ENCODE measurements at places on chromosomes 1 and 21.

- no peak for DNase-seq
These were observed 3.6 kb downstream of the ETS2 start for GRCh38 chr21:38809198-38809878.

DNA sequence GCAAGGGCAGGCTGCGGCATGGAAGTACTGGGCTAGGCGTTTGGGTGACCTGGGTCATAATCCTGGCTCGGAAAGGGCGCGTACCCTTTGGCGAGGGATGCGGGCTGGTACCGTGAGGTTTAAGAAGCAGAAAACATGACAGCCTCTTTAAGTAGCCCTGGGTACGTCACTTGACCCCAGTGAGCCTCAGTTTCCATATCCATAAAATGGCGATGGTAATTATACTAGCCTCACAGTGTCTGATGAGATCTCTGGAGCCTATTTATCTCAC lies 700 bp downstream of the PIGV start:
- DNase-seq = no peak

- no peak for DNase-seq
These were observed 3.2 kb upstream of the BMP8B start for GRCh38 chr1:39791838-39792237.

GRCh38 chr1:57277681-57278080 lies 146.2 kb downstream of the DAB1 start:
- no peak for DNase-seq

DNA sequence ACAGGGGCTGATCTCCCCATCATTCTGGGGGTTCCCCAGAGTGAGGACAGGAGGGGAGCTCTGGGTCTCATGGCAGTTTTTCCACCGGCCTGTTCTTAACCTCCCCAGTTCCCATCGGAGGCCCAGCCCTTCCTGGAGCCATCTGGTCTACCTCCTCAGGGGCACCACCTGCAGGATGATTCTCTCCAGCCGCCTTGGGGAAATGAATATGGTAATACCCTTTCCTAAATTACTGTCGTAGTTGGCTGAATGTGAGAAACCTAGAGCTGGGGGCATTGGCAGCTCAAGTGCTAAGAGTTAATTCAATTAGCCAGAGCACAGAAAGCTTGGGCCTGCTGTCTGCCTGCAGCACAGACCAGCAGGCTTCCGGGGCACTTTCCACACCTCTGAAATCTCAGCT lies 64.9 kb downstream of the TAS1R2 start:
- DNase-seq = no peak

DNA sequence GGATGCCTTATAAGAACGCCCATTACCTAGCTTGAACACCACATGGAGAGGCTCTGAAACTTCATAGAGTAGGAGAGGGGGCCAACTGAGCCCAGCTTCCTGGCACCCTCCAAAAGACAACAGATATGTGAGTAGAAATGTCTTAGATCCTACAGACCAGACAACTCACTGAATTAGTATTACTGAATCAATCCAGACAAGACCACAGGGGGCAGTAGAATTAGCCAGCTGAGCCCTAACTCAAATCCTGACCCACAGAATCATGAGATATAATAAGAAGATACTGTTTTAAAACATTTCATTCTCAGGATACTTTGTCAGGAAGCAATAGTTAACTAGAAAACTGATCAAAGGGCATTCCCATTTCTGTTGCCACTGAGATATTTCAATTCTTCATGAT lies 45.8 kb upstream of the C1orf21 start:
- DNase-seq = no peak

DNA sequence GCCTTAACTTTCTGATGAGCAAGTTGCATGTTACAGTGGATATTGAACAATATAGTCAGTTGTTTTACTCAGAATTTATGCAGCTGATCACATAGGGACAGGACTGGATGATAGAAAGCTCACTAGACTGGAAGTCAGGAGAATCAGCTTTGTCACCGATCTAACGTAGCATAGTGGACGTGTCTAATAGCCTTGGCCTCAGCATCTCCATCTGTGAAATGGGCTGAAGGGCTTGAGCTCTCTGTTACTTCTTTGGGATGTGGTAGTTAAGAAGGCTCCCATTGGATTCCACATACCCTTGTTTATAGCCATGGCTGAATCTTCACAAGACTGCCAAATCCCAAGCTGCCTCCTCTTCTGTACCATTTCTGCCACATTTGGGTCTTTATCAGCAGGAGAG lies 190.6 kb downstream of the GRIK1 start:
- DNase-seq = no peak

DNA sequence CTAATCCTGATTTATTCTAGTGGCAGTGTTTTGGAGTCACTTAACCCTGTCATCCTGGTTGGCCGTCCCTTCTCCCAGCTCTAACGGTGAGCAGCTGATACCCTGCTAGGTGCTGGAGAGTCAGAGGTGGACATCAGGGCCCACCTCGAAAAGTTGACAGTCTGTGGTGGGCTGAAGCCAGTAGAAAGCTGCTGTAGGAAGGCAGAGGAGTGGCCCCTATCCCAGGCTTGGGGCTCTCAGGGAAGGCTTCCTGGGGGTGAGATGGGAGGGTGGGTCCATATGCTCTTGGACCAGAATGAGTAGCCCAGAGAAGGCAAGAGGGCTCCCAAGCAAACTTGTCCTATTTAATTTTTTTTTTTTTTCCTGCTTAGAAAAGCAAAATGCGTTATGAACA lies 475 bp upstream of the RPL5 start:
- DNase-seq = no peak

DNA sequence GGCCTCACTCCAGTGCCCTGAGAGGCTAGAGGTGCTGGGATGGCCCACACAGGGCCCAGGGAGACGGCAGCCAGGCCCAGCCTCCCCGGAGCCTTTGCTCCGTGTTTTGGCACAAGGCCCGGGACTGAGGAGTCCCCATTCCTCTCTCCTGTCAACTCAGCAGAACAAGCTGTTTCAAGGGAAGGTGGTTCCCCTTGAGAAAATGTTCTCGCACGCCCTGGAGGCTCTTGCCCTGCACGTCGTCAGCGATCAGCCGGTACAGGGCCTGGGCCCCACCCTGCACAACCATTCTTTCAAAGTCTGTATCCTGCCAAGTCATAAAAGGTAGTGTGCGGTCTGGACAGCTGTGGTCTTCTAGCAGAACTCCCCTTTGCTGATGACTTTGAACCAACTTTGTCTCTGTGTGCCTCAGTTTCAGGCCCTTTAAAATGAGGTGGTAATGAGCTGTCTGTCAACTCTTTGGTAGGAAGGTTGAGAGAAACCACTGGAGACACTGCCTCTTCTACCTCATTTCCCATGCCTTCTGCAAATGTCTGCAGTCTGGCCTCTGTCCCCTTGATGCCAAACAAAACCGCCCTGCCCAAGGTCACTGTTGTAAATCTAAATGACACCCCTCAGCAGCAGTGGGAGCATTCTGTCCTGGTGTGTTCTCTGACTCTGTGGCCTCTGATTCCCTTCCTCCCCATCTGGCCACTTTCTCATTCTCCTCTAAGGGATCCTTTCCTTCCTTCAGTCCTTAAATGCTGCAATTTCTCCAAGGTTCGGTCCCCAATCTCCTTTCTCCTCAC lies 138.6 kb upstream of the JUN start:
- peak; percentile 2 for DNase-seq

- no peak for DNase-seq
These were observed 29.3 kb downstream of the PRDX6 start for GRCh38 chr1:173506437-173506836.

- no peak for DNase-seq
These were observed 46.6 kb downstream of the CRB1 start for GRCh38 chr1:197314682-197315081.

DNA sequence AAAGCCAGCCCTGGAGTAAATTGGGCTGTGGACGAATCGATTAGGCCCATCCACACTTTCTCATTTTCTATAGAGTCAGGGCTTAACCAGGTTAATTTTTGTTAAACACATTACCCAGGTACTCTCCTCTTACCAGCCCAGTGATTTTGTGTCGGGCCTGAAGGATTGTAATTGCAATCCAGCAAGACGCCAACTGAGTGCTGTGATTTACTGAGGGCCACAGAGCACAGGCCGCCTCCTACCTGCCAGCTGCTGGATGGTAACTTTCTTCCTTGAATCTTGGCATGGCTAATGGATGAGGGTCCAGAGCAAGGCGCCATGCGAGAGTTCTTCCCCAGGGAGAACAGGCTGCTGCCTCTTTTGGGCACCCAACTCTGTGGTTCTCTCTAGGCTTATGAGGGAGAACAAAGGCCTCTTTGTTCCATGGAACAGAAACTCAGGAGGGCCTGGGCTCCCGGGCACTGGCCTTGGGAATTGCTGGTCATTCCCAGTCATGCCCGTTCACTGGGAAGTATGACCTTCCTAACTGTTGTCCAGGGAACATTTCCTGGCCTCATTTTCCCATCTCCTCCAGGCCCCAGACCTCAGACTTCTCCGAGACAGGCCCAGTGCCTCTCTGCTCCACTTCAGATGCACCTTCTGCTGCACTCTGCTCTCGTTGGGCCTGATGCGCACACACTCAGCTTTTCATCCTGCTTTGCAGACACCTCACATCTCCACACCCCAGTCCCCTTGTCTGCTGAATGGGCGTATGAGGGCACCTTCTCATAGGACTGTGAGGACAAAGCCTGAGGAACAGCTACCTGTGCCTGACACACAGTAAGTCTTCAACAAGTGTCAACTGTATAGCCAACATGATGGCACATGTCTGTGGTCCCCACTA lies 57.3 kb downstream of the SYF2 start:
- no peak for DNase-seq

GRCh38 chr1:106705971-106706370 lies 350.5 kb upstream of the PRMT6 start:
- DNase-seq = no peak

All from SK-N-MC (cell line).